ENCODE measurements at places on chromosomes 6 and 20.

GRCh38 chr20:32979201-32979998, 24.8 kb downstream of the SUN5 start:
- DNase-seq: no peak

- no peak for DNase-seq
Observed at GRCh38 chr6:9699888-9700287, 715.0 kb downstream of the TFAP2A start.

DNA sequence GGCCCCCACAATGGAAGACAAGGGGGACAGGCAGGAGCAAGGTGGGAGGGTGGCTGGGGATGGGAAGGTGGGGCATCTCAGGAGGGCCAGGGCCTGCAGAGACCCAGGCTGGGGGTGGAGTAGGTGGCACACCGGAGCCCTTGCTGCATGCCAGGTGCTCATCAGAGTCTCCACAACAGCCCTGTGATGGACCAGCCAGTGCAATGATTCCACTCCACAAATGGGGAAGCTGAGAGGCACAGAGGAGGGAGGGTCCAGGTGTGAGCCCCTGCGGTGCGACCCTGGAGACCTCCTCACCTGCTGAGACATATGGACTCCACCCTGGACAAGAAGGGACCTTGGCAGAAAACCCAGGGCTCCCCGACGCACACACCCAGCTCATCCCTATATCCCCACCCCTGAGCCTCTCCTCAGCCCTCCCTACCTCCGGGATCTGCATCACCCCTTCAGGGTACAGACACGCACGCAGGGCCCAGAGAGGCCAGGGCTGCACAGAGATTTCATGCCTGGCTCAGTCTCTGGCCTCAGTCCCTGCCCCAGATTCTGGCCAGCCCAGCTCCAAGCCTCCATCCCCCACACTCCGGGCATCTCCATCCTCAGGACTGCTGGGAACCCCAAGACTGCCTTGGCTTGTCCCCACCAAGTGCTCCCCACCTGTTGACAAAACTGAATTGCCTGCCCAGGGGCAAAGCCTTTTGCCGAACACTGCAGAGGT, 7.1 kb upstream of the GRM4 start:
- no peak for DNase-seq

GRCh38 chr6:45500924-45501816, 123.4 kb upstream of the SUPT3H start:
- DNase-seq: no peak

DNA sequence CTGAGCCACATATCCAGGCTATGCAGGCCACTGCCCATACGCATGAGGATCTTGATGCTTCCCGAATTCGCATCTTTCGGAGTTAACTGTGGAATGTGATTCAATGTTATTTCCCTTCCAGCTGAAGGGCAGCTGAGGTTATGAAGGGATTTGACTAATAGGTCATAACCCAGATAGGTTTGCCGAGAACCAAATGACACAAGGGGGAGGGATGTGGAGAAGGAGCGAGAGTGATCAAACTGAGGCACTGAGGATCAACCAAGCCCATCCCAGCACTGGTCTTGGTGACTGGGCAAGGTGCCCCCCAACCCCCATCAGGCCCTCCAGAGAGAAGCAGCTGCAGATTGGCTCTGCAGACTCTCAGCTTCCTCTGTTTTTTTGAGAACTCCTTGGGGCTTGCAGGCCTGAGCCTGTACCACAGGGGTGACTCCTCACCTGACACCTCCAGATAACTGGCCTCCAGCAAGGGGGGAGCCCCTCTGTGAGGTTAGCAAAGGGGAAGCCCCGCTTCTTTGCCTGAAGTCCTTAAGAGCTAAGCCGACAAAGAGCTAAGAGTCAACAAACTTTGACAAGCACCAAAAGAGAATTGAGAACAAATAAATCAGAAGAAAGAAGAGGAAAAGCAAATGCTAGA, 185.9 kb downstream of the PDE7B start:
- DNase-seq: no peak

- no peak for DNase-seq
Observed at GRCh38 chr20:64063389-64064144, 569 bp downstream of the TCEA2 start.

GRCh38 chr6:138371720-138372119, 6.0 kb upstream of the SMIM28 start:
- DNase-seq: no peak

DNA sequence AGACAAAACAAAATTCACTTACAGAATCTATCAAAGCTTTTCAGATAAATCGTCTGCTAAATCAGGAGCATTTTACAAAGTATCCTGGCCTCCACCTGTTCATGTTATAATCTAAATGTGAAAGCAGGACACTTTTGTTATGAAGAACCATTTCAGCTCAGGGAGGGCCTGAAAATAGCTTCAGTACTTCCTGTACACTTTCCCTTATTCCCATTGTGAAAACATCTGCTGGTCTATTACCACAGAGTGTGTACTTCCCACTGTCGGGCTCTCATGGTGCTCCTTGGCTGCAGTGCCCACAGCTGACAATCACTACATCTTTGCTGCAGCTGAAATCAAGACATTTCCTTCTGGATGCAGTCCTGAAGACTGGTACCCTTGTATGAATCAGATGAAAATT, 128.1 kb downstream of the OPRM1 start:
- DNase-seq: no peak

GRCh38 chr20:23123886-23124285, 37.8 kb upstream of the CD93 start:
- no peak for DNase-seq

- DNase-seq: no peak
Observed at GRCh38 chr20:37931153-37931922, 28.4 kb downstream of the VSTM2L start.

DNA sequence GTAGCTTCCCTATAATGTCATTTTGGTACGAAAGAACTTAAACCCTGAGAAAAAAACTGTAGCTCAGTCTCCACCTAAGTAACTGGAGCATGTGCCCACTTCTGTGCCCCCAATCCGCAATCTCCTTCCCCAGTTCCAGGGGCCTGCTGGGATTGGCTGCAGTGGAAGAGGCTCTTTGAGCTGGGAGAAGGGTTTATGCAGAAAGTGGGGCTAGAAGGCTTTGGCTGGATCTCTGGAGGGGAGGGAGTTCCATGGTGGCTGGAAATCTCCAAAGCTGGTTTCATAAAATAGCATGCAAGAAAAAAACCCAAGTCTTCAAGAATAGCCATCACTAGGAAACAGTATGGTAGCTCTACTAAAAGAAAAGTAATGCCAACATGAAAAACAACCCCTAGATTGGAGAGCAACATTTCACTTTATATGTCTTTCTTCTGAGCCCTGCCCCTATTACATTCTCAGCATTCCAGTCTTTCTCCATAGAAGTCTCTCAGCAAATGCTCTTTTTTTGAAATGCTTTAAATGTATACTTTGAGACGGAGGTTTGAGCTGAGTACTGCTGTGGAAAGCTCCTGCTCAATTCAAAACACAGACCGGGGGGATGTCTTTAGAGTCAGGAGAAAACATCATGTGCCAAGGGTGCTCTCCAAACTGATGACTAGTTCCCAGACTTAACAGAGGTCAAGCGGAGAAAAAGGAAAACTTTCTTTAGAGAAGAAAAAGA, 36.0 kb upstream of the FOXO3 start:
- no peak for DNase-seq

GRCh38 chr6:41836022-41836659, 48.6 kb downstream of the TOMM6 start:
- no peak for DNase-seq

- DNase-seq: no peak
Observed at GRCh38 chr6:25995507-25995906, 32.9 kb downstream of the TRIM38 start.

GRCh38 chr6:152301021-152301764, 336.0 kb downstream of the SYNE1 start:
- DNase-seq: no peak

- DNase-seq: no peak
Observed at GRCh38 chr20:20491784-20492264, 123.9 kb downstream of the INSM1 start.

DNA sequence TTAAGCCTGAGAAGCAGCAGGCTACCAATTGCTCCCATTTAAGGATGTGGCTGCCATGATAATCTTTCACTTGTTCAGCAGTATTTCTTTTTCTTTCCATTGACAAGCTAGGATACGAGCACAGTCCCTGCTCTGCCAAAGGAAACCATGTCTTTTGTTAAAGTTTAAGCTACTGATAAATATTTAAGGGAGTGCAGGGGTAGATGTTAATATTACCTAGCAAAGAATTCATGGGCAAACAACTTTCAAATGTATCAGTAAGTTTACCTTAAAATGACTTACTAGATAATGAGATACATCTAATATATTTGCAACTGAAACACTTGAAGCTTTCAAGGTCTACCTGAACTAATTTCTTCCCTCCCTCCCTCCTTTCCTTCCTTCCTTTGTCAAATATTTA, 77.3 kb downstream of the OPN5 start:
- DNase-seq: no peak

- DNase-seq: no peak
Observed at GRCh38 chr6:94658929-94659328, 918.4 kb upstream of the MANEA start.

DNA sequence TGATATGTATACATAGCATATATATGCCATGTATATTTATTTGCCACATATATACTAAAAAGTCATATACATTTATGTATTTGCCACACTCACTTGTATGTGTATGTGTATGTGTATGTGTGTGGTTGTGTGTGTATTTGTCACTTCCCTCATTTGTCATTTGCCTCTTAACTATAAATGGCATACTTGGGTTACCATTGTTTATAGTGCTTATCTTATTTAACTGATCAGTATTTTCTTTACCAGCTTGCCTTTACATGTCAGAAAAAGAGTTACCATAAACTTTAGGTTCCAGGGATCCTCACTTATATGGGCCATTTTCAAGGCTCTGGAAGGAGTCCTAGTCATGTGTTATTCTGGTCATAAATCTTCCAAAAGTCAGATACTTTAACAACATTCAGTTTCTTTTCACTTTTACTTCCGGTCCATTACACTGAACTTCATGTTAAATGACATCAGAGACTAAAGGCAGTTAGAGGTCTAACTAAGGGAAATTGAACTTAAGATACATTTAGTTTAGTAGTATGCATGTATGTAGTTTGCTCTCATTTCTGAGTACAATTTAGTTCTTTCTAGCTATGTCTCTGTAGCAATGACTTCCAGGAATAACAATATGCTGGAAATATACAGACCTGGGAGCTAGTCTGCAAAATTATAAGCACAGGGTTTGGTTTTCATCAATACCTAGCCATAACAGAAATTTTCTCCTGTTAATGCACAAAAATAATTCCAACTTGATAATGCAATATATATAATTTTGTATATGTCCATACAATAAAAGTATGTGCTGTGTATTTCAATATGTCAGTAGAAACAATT, 33.7 kb upstream of the HIVEP1 start:
- no peak for DNase-seq

GRCh38 chr6:87075168-87075567, 19.7 kb downstream of the CGA start:
- no peak for DNase-seq

DNA sequence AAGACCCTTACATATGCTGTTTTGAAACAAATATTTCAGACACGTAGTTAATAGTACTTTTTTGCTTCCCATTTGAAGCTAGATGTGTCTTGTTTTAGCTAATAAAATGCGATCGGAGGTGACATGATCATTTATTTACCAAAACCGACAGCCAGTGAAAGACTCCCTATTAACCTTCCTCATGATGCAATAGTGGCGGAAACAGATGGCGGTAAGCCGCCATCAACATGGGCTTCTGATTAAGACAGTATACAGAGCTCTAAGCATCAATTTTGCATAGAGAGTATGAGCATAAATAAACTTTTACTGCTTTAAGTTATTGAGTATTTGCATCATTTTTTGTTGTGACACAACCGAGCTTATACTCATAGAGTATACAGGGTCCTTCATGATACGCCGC, 1282.4 kb upstream of the ADGRB3 start:
- DNase-seq: no peak

DNA sequence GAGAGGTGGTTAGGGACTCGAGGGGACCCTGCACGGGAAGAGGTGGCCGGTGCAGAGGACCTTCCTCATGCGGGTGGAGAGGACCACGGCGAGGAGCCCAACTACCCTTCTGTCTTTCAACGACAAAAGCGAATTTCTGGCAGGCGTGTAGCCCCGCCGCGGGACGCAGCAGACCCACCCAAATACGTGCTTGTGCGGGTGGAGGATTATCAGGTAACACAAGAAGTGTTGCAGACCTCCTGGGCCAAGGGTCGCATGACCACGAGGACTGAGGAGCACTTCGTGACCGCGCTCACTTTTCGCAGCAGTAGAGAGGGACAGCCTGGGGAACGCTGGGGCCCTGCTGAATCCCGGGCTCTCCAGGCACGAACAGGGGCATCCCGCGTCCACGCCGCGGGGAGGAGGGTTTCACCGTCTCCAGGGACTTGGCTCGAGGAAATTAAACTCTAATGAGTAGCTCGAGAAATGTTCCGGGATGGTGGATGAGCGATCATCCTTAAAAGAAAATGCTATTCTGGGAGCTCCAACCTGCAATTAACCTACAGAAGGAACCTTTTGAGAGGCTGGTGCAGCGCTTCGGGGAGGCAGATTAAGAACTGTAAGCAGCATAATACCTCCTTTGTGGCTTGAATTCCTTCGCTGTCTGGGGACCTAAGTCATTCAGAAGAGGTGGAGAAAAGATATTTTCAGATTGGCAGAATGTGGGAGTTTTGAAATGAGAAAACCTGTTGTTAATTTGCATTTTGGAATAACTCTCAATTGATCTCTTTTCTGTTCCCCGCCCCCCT, 804 bp downstream of the C6orf141 start:
- DNase-seq: no peak

GRCh38 chr6:10720265-10720959, 2.5 kb upstream of the TMEM14C start:
- no peak for DNase-seq

DNA sequence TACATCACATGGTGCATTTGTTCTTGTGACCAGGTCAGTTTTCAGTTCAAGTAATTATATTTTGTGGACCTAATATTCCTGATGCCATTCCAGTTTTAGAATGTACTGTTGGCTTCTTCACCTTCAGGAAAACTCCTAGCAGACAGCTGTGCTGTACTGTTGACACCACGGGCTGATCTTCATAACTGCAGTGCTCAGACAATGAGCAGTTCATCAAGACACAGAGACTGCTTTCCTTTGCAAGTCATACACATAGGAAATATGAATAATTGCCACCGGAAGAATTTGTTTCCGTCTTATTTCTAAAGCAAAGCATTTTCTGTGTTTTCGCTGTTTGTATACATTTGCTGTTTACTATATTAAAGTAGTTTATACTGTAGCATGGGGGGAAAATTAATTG, 89.8 kb downstream of the C6orf118 start:
- DNase-seq: no peak

DNA sequence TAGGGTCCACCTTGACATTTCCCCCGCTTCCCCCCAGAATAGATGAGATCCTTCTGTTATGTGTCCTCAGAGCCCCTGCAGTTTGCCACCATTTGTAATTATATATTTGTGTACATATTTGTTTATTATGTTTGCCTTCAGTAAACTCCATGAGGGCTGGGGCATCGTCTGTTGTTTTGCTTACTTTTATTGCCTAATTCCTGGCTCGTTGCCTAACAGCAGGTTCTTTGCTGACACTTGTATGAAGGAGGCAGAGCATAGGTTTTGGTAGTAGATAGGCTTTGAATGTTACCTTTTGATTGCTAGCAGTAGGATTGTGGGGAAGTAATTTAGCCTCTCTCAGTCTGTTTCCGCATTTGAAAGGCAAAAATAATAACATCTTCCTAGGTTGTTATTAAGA, 9.9 kb downstream of the MAP3K4 start:
- no peak for DNase-seq

- no peak for DNase-seq
Observed at GRCh38 chr6:108689272-108690161, 128.8 kb downstream of the FOXO3 start.

All from NCI-H1436 treated with DMSO at 0.1 percent for 48 hours (cell line).